ENCODE measurements at places on chromosomes 5 and 9.
A peak's percentile ranks its signal among the peaks of the same experiment; 100 is the strongest.

DNA sequence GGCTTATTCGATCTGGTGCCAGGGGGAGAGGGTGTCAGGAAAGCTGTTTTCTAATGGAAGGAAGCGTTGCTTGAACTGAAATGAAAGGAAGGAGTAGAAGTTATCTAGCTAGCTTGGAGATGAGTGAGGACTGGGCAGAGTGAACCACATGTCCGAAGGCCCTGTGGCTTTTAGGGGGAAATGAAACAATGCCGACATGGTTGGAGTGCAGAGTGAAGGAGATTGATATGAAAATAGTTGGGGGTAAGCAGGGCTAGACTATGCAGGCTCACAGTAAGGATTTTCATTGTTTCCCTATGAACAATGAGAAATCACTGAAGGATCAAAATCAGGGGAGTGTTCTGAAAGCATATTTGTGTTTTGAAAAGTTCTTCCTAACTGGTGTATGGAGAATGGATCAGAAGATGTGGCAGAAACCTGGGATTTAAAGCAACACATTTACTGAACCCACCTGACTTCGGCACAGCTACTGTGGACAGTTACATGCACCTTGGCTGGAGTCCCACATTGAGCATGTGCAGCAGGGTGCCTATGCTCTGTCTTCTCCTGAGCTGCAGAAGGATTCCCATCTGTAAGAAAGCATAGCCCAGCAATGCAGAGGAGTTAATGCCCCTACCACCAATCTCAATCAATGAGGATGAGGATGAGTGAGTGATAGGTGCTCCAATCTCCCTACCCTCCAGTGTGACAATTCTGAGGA is 144.4 kb upstream of the TBCA start:
- no peak for DNase-seq

GRCh38 chr5:350355-350754 is 28.8 kb downstream of the AHRR start:
- no peak for DNase-seq

GRCh38 chr9:116736399-116737151 is 49.5 kb downstream of the TRIM32 start:
- no peak for DNase-seq

- DNase-seq, result no peak
These were observed 164.5 kb upstream of the RGS7BP start for GRCh38 chr5:64341340-64341739.

DNA sequence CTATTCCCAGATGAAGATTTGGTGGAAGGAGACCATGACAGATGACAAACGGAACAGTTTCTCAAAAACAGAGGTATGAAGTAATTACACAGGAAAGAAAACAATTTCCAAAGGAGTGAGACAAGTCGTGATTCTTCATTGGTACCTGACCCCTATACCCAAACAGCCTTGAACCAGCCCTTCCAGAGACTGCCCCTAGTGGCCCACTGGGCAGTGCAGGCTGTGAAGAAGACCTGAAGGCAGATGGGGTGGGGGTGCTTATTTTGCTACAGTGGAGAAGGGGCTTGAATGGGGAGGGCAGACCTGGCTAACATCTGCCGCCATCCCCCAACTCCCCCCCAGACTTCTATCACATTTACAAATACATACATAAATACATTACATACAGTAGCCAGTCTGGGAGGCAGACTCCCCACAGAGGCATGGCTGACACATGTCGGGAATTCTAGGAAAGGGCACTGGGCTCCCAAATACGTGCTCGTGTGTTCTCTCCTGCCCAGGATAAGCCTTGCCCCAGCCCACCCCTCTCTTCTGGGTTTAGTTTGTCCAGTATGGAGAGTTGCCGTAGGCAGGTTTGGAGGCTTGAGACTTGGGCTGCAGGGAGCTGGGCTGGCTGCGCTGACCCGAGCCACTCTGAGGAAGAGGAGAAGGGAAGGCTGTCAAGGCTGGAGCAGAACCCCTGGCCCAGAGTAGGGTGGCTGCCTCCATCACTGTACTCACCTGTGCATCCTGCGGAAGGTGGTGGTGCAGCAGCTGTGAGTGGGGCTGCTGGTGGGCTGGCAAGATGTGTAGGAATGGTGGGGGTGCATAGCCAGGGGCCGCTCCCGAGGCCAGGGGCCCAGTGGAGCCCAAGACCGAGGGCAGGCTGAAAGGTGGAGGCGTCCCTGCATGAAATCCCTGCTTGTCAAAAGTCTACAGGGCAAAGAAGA is 105.3 kb downstream of the UBE2R2 start:
- peak; percentile 13 for DNase-seq

DNA sequence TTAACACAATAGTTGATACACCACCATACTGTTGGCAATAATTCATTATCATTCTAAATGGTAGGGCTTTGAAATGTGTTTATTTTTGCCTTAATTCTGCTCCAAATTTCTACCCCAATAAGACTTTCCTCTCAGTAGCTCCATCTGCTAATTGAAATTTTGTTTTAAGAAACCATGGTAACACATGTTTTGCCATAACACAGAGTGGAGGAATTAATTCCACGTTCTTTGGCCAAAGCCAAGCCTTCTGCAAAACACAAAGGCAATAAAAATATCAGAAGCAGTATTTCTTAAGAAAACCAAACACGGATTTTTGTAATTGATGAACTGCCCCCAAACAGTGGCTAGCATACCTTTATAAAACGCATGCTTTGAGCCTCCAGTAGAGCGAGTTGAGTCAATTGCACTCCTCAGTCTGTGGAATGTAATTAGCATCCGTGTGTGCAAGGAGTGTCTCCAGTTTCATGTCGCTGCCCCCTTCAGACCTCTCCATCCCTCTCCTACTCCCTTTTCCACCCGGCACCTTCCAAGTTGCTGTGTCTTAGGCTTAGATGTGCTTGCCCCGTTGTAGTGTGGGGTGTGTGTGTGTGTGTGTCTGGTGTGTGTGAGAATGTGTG is 58.2 kb upstream of the CKS2 start:
- no peak for DNase-seq

- no peak for DNase-seq
These were observed 15.7 kb upstream of the FST start for GRCh38 chr5:53464722-53465121.

DNA sequence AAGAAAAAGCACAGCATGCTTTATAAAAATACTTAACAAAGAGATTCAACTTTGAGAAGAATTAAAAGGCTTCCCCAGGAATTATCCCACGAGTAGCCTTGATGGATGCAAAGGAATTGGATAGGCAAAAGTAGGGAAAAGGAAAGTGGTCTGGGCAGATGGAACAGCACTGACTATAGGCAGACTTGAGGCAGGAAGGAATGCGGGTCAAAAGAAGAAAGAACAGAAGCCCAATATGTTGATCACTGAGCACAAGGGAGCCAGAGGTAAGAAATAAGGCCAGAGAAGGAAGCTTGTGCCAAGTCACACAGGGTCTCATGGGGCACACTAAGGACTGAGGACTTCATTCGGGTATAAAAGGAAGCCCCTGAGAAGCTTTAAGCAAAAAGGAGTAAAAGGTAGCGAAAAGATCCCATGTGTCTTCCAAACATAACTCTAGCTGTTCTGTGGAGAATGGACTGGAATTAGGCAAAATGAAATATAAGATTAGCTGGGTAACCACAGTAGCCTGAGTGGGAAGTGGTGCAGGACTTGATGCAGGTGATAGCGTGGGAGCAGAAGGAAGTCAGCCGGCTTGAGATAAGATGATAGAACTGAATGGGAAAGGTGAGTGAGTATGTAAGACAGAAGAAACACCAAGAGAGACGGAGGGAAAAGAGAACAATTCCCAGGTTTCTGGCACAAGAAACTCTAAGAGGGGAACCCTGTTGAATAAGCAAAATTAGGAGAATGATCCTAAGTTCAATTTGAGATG is 106.6 kb downstream of the DENND1A start:
- DNase-seq, result no peak

GRCh38 chr9:132472199-132472598 is 62.2 kb downstream of the CFAP77 start:
- DNase-seq, result no peak

GRCh38 chr5:134968055-134968454 is 348 bp downstream of the CATSPER3 start:
- DNase-seq, result no peak

DNA sequence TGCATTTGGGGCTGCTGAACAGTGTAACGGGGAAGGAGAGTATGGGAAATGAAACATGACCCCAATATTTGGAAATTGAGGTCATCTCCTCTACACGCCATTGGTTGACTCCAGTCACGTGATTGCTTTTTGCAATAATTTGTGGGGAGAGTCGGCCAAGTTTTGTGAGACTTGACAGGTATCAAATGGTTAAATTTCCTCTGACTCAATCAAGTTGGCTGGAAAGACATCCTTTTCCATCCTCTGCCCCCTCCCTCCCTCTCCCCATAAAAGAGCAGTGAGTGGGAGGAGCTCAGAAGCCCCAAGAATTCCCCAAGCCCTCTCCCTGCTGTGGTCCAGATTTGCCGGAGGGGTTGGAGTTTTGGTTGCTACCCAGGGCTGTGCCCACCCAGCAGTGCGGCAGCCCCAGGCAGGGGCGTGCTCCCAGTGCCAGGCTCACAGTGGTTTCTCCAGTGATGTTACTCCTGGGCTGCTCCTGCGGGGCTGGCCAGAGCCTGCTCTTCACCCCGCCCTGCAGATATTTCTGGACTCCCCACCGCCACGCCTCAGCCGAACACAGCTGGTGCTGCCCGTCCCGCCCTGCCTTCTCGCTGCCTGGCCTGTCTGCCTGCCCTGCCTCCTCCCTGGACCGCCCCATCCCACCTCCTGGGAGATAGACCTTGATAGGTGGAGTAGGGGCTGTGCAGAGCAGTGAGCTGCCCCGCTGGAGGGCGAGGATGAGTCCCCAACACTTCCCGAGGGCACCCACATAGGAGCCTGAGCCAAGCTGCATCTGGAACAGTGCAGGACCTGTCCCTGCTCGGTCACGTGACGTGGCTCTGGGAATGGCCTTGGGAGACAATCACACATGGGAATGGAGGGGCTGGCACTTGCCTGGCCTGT is 3.4 kb downstream of the COL5A1 start:
- DNase-seq, result peak; percentile 92

GRCh38 chr5:167725741-167726140 is 565.7 kb upstream of the WWC1 start:
- no peak for DNase-seq

DNA sequence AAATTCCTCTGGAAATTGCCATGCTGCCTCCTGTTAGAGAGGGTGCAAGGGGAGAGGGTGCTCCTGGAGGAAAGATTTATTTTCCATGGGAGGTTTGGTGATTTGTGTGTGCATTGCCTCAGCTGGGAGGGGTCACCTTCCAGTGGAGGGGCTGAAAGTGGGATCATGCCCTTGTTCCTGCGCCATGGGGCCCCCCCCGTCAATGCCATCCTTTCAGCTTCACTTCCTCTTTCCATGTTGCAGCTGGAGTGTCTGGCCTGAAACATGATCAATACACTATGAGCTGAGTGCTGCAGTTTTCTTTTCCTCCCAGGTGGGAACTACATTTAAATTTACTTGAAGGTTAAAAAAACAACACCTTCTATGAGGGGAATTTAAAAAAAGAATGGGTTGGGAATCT is 176.8 kb downstream of the MELK start:
- DNase-seq, result no peak

DNA sequence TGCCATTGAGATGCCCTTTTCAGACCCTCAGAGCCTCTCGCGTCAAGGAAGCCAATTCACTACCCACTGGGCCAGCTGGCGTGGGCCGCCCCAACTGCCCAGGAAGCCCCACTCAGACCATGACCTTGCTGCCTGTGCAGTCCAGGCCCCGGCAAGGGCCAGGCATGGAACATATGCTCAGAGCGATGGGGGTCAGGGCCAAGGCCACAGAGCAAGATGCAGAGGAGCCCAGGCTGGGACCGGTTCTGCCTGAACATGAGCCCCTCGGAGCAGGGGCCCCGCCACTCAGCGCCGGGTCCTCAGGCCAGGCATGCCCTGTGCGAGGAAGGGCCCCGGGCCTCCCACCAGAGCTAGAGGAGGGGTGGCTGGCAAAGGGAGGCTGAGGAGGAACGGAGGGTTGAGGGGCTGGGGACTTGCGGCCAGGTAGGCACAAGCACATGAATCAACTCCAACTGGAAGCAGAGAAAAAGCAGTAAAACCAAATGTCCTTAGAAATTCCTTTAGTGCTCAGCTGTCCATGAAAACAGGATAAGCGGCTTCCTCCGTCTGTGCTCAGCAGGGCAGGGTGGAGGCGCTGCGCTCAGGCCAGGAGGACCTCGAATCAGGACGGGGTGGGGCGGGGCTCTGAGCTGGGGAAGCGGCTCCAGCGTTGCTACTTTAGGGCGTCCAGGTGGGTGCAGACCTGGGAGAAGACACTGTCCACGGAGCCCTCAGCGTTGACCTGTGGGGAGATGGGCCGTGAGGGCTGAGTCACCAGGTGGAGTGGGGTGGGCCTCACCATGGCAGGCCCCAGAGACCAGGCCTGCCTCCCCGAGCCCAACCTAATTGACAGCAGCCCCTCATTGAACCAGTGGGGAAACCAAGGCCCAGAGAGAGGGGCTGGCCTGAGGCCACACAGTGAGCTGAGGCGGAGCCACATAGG is 9.9 kb downstream of the AK1 start:
- DNase-seq, result no peak

DNA sequence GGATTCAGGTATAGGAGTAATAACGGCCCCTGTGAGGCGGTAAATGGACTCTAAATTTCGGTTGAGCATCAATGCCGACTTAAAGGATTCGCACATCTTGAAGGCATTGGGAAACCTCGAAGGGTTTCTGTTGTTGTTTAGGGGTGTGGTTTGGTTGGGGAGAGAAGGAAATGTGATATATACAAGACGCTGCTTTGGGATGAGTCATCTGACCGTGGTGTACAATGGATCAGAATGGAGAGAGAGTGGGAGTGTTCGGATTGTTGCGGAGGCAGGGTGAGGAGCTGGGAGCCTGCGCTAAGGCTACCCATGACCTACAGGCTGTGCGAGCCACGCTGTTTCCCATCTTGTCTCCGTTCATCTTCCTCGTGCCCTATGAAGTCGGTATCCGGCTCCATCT is 60.4 kb upstream of the ERCC6L2 start:
- DNase-seq, result no peak

DNA sequence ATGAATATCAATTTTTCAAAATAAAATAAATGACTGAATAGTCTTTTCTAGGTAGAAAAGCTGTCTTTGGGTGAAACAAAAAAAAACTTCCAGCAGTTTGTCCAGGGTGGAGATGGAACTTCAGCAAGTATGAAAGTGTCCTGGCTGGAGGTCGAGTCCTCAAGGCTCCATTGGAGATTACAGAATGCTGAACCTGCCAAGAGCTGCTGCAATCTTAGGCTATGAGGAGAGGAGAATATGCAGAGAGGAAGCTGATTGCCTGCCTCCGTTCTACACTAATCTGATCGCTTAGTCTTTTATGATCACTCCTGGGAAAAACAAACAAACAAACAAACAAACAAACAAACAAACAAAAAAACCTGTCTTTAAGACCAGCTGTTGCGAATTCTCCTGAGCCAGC is 50.6 kb downstream of the NREP start:
- no peak for DNase-seq

DNA sequence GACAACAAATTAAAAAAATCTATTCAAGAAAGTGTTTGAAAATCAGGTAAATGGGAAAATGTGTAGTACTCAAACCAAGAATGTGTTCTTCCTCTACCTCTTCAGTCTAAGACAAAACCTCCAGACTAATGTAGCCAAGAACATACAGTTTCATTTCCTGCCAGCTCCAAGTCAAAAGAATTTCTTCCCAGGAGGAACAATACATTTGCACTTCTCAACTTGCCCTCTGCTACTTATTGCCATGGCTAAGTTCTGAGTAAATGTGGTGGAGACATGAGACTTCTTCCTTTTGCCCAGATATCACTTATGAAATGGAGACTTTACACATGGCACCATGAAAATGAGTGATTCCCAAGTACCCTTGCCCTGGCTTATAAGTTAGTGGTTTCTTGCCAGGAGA is 2112.2 kb upstream of the C9orf72 start:
- DNase-seq, result no peak

All from brain (organoid and tissue), 16 donors.